ENCODE measurements at places on chromosomes 13 and 19.

DNA sequence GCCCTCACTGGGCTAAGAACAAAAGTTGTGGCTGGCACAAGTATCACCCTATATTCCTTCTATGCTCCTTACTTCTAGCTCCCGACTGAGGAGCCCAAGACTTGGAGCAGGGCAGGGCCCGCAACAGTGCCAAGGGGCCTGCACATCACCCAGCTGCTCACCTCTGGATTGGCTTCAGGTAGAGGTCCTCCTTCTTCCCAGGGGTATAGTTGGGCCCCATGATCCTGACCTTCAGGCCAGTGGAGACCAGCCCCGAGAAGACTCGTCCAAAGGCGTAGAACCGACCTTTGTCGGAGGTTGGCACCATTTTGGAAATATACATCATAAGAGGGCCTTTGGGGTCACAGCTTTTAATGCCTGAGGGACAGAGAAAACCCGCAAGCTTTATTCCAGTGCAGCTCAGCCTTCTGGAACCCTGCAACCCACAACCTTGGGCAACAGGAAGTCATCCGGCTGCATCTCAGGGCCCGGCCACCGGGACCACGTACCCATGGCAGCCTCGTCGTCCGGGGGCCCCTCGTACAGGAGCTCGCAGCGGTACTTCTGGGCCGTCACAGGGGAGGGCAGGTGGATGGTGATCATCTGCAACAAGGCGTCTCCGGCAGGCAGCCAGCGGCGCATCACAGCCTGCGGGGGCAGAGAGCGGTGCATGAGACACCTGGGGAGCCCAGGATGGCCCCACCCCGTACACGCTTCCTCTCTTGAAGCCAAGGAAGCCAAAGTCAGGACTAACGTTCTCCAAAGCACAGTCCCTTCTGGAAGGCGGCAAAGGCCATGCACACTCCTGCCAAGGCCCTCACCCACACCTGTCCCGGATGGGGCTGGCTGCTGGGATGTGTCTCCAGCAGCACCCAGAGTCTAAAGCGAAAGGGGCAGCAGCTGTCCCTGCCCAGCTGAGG, 4.7 kb downstream of the EEF2 start:
- no peak for DNase-seq

DNA sequence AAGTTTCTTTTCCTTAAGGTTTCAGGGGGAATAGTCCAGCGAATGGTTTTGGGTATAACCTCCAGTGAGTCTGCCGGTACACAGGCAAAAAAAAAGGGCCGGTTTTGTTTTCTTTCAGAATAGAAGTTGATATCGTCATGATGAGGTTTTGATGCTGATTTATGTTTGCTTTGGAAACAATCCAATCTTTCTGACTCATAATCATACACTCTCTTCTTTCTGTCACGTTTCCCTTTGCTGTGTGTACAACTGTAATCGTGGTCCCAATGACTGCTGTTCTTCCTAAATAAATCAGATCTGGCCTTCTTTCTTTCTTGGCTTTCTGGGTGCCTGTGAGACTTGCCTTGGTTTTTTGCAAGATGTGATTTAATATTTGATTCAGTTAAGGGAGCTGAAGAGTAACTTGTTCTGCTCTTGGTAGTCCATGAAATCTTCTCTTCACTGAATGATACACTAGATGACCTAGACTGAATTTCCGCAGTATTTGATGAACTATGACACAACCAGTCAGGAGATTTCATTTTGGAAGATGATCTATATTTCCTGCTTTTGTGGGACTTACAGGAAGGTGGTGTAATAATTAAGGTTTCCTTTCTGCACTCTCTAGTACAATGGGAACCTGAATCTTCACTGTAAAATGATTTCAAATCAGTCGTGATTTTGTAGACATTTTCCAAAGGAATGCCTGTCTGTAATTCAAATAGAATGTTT, 34.9 kb upstream of the METTL21C start:
- no peak for DNase-seq

GRCh38 chr19:45553464-45553863, 31.1 kb downstream of the OPA3 start:
- no peak for DNase-seq

DNA sequence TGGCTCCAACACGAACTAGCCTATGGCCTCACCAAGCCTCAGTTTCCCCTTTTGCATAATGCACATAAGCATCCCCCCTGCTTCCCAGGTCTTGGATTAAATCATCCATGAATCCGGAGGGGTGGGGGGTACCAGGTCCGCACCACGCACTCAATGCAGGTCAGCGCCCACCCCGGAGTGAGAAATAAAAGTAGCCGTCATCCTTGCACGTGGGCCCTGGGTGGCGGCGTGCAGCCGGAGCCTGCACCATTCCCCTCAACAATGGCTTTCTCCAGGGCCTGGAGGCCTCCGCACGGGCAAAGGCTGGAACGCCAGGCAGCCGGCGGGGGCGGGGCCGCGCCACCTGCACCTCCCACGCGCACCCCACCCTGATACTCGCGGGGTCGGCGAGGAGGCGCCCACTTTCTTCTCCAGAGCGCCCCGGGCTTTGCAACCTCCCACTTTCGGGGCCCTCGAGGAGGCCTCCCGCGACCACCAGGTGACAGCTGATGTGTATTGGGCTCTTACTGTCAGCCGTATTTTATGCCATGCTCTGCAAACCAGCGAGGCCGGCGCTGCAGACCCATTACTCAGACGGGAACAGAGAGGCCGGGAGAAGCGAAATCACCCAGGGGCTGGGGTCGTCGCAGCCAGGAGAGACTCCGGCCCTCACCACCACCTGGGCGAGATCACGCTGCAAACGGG, 767 bp upstream of the GADD45B start:
- DNase-seq, result peak; percentile 63

- DNase-seq, result no peak
Measured at GRCh38 chr13:43611281-43612273, 175.2 kb downstream of the ENOX1 start.

- DNase-seq, result no peak
Measured at GRCh38 chr19:17086834-17087233, 11.3 kb downstream of the MYO9B start.

DNA sequence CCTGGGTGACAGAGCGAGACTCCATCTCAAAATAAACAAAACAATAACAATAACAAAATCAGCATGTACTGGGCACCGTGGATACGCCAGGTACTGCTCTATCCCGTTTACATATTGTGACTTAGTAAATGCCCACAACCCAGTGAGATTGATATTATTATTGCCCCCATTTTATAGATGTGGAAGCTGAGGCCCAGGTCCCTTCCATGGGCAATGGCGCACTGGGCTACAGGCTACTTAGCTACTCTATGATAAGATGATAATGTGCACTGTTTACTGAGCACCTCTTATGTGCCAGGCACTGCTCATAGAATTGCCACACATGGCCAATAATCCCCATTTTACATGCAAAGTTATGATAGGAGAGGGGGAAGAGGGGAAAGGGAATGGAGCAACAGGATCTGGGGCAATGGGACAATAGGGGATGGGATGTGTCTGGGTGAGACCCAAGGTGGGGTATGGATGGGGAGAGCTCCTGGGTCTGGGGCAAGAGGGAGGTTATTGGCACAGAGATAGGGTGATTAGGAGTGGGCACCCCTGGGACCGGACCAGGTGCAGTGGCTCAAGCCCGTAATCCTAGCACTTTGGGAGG, 5.4 kb downstream of the KCNN4 start:
- no peak for DNase-seq

DNA sequence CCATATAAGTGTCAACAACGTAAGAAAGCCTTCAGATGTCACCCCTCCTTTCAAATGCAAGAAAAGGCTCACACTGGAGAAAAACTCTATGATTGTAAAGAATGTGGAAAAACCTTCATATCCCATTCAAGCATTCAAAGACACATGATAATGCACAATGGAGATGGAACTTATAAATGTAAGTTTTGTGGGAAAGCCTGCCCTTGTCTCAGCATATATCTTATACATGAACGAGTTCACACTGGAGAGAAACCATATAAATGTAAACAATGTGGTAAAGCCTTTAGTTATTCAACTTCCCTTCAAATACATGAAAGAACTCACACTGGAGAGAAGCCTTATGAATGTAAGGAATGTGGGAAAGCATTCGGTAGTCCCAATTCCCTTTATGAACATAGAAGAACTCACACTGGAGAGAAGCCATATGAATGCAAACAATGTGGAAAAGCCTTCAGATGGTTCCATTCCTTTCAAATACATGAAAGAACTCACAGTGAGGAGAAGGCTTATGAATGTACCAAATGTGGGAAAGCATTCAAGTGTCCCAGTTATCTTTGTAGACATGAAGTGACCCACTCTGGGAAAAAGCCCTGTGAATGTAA, 11.1 kb downstream of the ZNF844 start:
- DNase-seq, result no peak

DNA sequence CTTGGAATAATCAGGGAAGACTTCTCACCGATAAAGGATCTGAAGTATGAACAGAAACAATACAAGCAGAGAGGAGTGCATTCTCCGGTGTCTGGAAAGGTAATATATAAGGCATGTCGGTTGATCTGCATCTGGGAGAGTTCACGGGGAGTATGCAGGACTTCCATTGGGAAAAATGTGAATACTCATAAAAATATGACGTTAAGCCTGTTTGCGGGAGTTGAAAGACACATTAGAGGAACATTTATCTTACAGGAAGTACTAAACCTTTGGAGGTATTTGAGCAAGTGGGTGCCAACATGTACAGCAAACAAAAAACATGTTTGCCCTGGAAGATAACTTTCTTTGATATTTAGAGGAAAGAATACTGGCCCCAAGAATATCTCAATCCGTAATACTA, 286.8 kb downstream of the SLITRK6 start:
- no peak for DNase-seq

DNA sequence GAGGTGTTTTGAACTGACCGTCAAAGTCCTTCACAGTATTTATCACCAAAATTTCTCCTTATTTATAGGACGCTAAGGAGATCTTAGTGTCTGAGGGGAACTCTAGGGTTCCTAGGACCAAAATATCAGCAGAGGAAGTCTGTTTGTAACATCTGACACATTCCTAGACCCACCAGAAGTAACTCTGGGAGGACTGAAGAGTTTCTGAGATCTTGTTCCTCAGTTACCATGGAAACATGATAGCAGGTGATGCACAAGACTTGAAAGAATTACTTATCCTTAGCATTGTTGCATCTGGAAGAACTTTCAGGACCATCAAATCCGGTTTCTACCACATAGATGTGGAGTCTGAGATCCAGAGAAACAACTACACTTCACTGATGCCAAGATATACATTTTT, 164.6 kb downstream of the IER2 start:
- no peak for DNase-seq

GRCh38 chr19:8321986-8322637, 816 bp downstream of the RPS28 start:
- DNase-seq, result no peak

DNA sequence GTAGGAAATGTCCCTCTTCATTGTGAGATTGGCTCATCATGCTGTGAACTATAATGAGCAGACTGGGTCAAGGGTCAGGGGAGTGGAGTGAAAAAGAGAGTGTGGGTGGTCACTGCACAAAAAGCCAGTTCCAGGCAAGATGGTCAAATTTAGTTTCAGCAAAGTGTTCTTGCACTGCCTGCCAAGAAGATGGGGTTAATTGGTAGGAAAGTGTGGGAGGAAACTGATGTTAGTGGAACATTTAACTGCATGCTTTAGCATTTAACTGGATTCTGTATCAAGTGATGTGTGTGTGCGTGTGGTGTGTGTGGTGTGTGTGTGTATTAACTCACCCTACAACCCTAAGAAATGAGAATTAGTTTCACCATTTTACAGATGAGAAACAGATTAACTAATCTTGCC, 131.6 kb downstream of the COG6 start:
- no peak for DNase-seq

DNA sequence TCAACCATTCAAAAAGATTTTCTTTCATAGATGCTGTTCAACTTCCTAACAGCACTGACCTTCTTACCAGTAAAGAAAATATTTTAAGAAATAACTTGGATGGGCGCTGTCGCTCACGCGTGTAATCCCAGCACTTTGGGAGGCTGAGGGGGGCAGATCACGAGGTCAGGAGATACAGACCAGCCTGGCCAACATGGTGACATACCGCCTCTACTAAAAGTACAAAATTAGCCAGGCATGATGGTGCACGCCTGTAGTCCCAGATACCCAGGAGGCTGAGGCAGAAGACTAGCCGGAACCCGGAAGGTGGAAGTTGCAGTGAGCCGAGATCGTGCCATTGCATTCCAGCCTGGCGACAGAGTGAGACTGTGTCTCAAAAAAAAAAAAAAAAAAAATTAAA, 865.7 kb upstream of the SLC10A2 start:
- no peak for DNase-seq

DNA sequence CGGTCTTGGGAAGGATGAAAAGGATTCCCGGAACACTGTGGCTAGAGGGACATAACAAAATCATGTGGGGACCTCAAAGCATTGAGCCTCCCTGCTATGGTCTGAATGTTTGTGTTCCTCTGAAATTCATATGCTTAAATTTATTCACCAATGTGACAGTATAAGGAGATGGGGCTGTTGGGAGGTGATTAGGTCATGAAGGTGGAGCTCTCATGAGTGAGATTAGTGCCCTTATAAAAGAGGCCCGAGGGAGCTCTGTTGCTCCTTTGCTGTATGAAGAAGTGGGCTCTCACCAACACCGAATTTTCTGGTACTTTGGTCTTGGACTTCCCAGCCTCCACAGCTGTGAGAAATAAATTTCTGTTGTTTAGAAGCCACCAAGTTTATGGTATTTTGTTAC, 26.1 kb upstream of the DGKH start:
- DNase-seq, result no peak

- no peak for DNase-seq
Measured at GRCh38 chr13:20938302-20938701, 35.8 kb upstream of the XPO4 start.

DNA sequence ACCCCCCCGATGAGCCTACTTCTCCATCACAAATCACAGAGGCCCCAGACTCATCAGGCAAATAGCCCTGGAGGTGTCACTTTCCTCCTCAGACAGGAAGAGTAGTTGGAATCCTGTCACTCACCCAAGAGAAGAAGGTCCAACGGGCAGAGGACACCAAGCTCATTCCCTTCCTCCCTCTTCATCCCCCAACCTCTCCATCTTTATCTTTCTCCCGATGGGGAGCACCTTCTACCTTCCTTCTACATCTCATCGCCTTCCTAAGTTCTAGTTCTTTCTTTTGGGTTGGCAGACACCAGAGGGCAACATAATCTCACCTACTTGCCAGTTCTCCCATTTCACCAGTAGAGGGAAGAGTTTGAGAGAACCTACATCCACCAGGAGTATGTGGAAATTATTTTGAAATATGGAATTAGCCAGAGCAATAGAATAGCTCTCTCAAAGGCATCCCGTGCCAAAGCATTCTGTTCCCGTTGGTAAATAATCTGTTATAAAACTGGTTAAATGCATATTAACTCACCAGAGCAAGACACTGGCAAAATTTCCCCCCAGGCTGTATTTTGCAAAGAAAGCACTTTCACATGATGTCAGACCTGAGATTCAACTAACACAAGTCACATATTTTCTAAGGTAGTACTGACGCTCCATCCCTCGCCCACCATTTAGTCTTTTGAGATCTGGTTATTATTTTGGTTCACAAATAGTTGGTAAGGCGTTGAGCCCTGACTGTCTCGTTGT, 55.0 kb downstream of the ZIC5 start:
- no peak for DNase-seq

- DNase-seq, result no peak
Measured at GRCh38 chr13:111341886-111342285, 21.4 kb downstream of the TEX29 start.

All from MG63 (cell line).